Spinal cord (tissue), 10 donors: ENCODE measurements at places on chromosomes 6 and 20. TPM values are rescaled to one million over a fixed set of nuclear protein-coding genes. Genes with fewer than 3 reads are reported as not detected.

- H3K4me3 ChIP-seq: no peak overlapping the region
- no peak for DNase-seq
- no peaks in the 10 kb centered on the region for H3K4me1 ChIP-seq
- no peak overlapping the region for H3K27ac ChIP-seq
- H3K36me3 ChIP-seq: no peaks in the 10 kb centered on the region
Observed at GRCh38 chr6:125688138-125688537, 61.3 kb upstream of the HEY2 start.

DNA sequence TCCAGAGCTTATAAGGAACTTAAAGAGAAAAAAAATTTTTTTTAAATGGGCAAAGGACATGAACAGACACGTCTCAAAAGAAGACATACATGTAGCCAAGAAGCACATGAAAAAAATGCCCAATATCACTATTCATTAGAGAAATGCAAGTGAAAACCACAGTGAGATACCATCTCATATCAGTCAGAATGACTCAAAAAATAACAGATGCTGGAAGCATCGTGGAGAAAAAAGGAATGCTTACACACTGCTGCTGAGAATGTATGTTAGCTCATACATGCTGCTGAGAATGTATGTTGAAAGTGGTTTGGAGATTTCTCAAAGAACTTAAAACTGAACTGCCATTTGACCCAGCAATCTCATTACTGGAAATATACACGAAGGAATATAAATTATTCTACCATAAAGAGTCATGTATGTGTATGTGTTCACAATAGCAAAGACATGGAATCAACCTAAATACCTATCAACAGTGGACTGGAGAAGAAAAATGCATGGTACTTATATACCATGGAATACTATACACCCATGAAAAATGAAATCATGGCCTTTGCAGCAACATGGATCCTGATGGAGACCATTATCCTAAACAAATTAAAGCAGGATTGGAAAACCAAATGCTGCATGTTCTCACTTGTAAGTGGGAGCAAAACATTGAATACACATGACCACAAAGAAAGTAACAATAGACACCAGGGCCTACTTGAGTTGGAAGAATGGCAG, 5.2 kb downstream of the OR11A1 start:
- no peaks in the 10 kb centered on the region for H3K36me3 ChIP-seq
- H3K4me3 ChIP-seq: no peak overlapping the region
- no peaks in the 10 kb centered on the region for H3K27me3 ChIP-seq

IMPG1 gene
- 0.11 TPM for total RNA-seq

SAMD10 gene
- total RNA-seq: 6.9 TPM

GRCh38 chr6:155264693-155265320, 994 bp downstream of the CLDN20 start:
- no peak overlapping the region for H3K27ac ChIP-seq
- DNase-seq: no peak

HRH3 gene
- total RNA-seq: 1.8 TPM

POM121L2 gene
- not detected for total RNA-seq

MUCL3 gene
- not detected for total RNA-seq

PEX7 gene
- 8.3 TPM for total RNA-seq

- peaks cover 63% of the 10 kb centered on the region for H3K4me1 ChIP-seq
- no peaks in the 10 kb centered on the region for H3K27me3 ChIP-seq
- H3K36me3 ChIP-seq: peaks cover 9% of the 10 kb centered on the region
Observed at GRCh38 chr20:48822879-48823385, 4.9 kb downstream of the PREX1 start.

CHRNA4 gene
- total RNA-seq: 5.5 TPM

GRCh38 chr20:36407199-36407733, 101.1 kb downstream of the DLGAP4 start:
- no peak for DNase-seq
- no peaks in the 10 kb centered on the region for H3K27me3 ChIP-seq
- no peaks in the 10 kb centered on the region for H3K36me3 ChIP-seq
- no peak overlapping the region for H3K27ac ChIP-seq
- H3K4me1 ChIP-seq: peaks cover 9% of the 10 kb centered on the region

- peaks cover 26% of the 10 kb centered on the region for H3K4me1 ChIP-seq
- peak overlapping the region; percentile 97 for H3K27ac ChIP-seq
- H3K36me3 ChIP-seq: no peaks in the 10 kb centered on the region
- peaks cover 4% of the 10 kb centered on the region for H3K27me3 ChIP-seq
- peak overlapping the region; percentile 91 for H3K4me3 ChIP-seq
- DNase-seq: peak; percentile 67
Observed at GRCh38 chr6:81752921-81753710, 635 bp upstream of the TENT5A start.

DNA sequence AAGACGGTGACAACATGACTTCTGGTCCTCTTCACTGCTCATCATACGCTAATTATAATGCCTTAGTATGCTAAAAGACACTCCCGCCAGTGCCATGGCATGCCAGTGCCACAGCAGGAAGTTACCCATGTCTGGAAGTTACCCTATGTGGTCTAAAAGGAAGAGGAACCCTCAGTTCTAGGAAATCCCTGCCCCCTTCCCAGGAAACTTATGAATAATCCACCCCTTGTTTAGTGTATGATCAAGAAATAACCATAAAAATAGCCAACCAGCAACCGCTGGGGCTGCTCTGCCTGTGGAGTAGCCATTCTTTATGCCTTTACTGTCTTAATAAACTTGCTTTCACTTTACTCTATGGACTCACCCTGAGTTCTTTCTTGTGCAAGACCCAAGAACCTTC, 15.8 kb upstream of the SERPINB9 start:
- no peaks in the 10 kb centered on the region for H3K27me3 ChIP-seq
- H3K36me3 ChIP-seq: no peaks in the 10 kb centered on the region
- no peak for DNase-seq
- no peak overlapping the region for H3K4me3 ChIP-seq
- no peak overlapping the region for H3K27ac ChIP-seq

DNA sequence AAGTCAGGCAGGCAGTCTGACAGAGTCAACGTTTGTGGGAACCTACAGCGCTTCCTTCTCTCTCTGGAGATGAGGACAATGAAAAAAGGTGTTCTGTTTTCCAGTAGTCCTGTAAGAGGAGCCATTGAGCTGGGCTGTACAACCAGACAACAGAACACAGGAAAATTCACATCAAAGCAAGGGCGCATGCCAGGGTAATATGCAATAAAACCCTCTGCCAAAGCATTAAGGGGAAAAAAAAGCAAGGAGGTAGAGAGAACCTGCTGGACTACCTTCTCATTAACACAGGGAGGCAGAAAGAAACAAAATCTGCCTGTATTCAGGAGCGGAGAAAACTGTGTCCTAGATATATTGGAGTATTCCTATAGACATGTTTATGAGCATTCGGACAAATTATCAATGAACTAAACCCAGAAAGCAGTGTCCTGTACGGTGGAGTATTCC, 1.3 kb downstream of the RNF24 start:
- no peaks in the 10 kb centered on the region for H3K36me3 ChIP-seq
- H3K27ac ChIP-seq: peak overlapping the region; percentile 81
- peaks cover 10% of the 10 kb centered on the region for H3K4me1 ChIP-seq

GRCh38 chr6:50087231-50087954, 37.7 kb upstream of the DEFB112 start:
- H3K4me3 ChIP-seq: no peak overlapping the region
- no peaks in the 10 kb centered on the region for H3K36me3 ChIP-seq
- no peaks in the 10 kb centered on the region for H3K4me1 ChIP-seq
- H3K27ac ChIP-seq: no peak overlapping the region
- DNase-seq: no peak

- H3K36me3 ChIP-seq: no peaks in the 10 kb centered on the region
- peaks cover 5% of the 10 kb centered on the region for H3K4me1 ChIP-seq
- H3K27ac ChIP-seq: no peak overlapping the region
- peaks cover 31% of the 10 kb centered on the region for H3K27me3 ChIP-seq
- DNase-seq: peak; percentile 85
Observed at GRCh38 chr6:137471986-137472385, 22.2 kb downstream of the OLIG3 start.

OPRM1 gene
- 20.9 TPM for total RNA-seq

DNA sequence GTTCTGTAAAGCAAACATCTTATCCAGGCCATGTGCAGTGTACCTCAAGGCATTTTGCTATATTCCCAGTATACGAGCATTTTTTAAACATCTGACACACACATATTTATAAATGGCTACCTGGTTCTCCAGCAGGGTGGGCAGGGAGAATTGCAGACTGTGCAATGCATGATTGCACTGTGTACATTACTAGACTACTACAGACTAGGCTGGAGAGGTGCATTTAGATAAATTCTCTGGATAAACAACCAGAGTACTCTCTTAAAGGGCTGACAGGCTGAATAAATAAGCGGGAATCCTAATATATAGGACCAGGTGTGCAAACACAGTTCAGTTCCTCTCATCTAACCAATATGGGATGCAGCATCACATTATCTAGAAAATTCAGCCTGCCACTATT, 428.3 kb upstream of the ARID1B start:
- no peak for DNase-seq
- H3K27me3 ChIP-seq: no peaks in the 10 kb centered on the region
- no peaks in the 10 kb centered on the region for H3K36me3 ChIP-seq
- H3K4me1 ChIP-seq: peaks cover 3% of the 10 kb centered on the region
- H3K27ac ChIP-seq: no peak overlapping the region
- H3K4me3 ChIP-seq: no peak overlapping the region

STAU1 gene
- total RNA-seq: 54.9 TPM

DNA sequence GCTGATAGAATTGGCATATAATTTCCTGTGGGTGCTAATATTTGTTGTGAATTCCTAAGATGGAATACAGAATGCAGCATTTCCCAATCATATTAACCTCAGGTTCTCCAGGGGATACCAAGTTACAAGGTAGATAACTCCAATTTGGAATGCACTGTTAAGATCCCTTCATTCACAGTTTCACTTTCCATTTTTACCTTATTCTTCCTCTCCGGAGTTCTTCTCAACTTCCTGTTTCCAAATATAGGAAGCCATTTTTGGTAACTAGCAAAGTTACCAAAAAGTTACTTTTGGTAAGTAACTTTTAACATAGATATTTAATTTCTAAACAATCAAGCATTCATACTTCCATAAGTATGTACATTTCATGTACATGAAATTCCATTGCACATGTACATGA, 63.5 kb upstream of the PHACTR2 start:
- no peak for DNase-seq
- H3K4me1 ChIP-seq: no peaks in the 10 kb centered on the region
- H3K36me3 ChIP-seq: no peaks in the 10 kb centered on the region
- H3K4me3 ChIP-seq: no peak overlapping the region

DNA sequence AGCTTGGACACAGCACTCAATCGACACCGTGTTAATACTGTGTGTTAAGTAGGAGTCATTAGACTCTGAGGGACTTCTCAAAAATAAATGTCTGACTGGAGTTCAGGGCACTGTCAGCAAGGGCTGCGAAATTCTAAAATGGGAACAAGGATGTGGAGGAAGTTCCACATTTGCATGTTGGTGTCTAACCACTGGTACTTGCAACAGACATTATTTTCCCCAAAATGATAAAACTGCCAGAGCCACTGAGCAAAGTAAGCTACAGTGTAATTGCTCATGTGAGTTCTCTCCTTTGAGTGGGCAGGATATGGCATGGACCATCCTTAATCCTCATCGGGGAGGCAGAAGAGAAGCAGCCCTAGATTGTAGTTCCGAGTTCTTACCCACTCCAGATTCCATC, 215.9 kb downstream of the SLC24A3 start:
- H3K36me3 ChIP-seq: no peaks in the 10 kb centered on the region
- no peaks in the 10 kb centered on the region for H3K27me3 ChIP-seq
- no peak overlapping the region for H3K4me3 ChIP-seq
- peaks cover 4% of the 10 kb centered on the region for H3K4me1 ChIP-seq
- no peak overlapping the region for H3K27ac ChIP-seq
- no peak for DNase-seq

- no peaks in the 10 kb centered on the region for H3K27me3 ChIP-seq
- H3K36me3 ChIP-seq: no peaks in the 10 kb centered on the region
- no peak overlapping the region for H3K27ac ChIP-seq
- no peak for DNase-seq
Observed at GRCh38 chr6:4804095-4804494, 27.9 kb downstream of the CDYL start.

GRCh38 chr20:64106435-64106961, 867 bp downstream of the NPBWR2 start:
- H3K27me3 ChIP-seq: peaks cover 4% of the 10 kb centered on the region
- H3K4me1 ChIP-seq: peaks cover 35% of the 10 kb centered on the region
- H3K36me3 ChIP-seq: peaks cover 8% of the 10 kb centered on the region

DNA sequence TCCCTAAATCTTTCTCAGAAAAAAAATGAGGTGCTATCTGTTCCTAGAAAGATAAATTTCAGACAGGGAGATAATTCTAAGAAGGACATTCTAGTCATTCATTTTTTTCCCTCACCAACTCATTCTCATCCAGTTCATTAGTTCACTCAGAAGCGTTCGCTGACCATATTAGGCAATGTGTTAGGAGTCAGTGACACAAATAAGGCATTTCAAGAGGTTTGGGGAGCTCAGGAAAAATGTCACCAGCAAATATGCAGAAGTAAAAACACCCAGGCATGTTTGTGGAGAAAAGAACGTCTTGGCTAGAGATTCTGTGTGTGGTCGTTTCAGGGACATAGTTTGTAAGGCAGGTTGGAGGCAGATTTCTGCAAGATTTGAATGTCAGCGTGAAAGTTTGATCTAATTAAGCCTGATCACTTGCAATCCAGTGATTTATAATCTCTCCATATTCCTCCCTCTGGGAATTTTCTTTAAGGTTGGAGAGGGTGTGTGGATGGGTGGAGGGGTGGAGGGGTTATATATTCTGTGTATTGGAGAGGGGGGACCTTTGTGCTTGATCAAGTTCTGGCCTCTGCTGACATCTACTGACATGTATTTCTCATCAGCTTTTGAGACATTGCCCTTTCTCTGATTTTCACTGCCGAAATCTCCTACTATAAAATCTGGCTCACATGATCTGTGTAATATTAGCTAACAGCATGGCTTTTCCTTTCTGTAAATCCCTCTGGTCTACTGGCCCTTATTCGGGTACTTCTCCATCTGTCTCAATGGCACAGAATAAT, 3.6 kb downstream of the MYCT1 start:
- no peak overlapping the region for H3K4me3 ChIP-seq
- no peak overlapping the region for H3K27ac ChIP-seq
- no peaks in the 10 kb centered on the region for H3K4me1 ChIP-seq
- H3K36me3 ChIP-seq: no peaks in the 10 kb centered on the region

TBXT gene
- not detected for total RNA-seq

GRCh38 chr6:109772883-109773431, 81.9 kb downstream of the FIG4 start:
- H3K4me3 ChIP-seq: no peak overlapping the region
- DNase-seq: no peak
- H3K27ac ChIP-seq: no peak overlapping the region
- no peaks in the 10 kb centered on the region for H3K4me1 ChIP-seq
- peaks cover 2% of the 10 kb centered on the region for H3K36me3 ChIP-seq

MROH8 gene
- total RNA-seq: 8.2 TPM

REM1 gene
- total RNA-seq: 4.0 TPM

DNA sequence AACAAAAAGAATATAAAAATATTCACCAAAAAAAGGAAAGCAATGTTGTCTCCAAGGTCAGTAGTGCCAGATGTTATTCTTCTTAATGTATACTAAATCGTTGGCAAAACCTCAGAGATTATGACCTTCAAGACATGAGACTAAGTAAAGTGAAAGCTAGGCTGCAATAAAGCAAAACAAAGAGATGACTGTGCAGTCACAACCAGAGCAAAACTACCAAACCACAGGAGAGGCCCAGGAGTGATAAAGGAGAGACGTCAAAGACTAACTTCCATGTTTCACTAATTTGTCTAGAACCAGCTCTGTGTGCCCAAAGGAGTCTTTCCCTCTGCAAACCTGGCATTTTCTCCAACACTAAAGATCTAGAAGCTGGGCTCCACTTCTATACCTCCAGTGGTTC, 155.9 kb upstream of the POU3F2 start:
- H3K4me1 ChIP-seq: no peaks in the 10 kb centered on the region
- H3K27me3 ChIP-seq: no peaks in the 10 kb centered on the region
- no peaks in the 10 kb centered on the region for H3K36me3 ChIP-seq
- no peak for DNase-seq

- H3K36me3 ChIP-seq: no peaks in the 10 kb centered on the region
- H3K4me1 ChIP-seq: no peaks in the 10 kb centered on the region
- peak overlapping the region; percentile 57 for H3K27ac ChIP-seq
- no peaks in the 10 kb centered on the region for H3K27me3 ChIP-seq
Observed at GRCh38 chr6:53179961-53180651, 31.5 kb upstream of the GCM1 start.
